ENCODE measurements at places on chromosomes 6 and 20.

DNA sequence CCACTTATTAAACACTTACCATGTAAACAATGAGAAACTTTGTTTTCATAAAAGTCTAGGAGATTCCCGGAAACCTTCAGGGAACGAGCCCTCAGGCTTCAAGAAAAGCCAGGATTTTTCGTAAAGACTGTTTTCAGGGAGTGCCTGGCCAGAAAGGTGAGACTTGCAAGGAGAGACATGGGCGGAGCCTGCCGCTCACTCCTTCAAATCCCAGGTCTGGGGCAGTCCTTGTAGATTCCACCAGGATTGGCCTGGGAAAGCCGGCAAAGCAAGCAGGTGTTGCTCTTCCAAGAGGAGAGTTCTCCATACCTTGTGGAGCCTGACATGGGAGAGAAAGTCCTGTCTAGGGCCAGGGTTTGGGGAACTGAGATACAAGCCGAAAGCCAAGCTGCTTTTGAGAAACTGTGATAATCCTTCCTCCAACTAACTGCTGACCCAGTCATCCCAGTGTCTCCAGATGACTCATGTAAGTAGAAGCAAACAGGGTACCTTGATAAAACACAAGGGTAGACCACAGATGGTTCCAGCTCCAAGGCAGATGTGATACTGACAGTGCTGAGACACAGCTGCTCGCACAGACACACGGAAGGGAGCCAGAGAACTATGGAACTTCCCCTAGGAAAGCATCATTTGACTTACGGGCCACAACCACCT lies 69.4 kb upstream of the NAA20 start:
- DNase-seq = no peak

GRCh38 chr20:39181490-39181889 lies 219.3 kb downstream of the DHX35 start:
- no peak for DNase-seq

- no peak for DNase-seq
Measured at GRCh38 chr6:113925378-113925777, 45.6 kb downstream of the HDAC2 start.

- no peak for DNase-seq
Measured at GRCh38 chr6:24775520-24776058, 852 bp downstream of the GMNN start.

DNA sequence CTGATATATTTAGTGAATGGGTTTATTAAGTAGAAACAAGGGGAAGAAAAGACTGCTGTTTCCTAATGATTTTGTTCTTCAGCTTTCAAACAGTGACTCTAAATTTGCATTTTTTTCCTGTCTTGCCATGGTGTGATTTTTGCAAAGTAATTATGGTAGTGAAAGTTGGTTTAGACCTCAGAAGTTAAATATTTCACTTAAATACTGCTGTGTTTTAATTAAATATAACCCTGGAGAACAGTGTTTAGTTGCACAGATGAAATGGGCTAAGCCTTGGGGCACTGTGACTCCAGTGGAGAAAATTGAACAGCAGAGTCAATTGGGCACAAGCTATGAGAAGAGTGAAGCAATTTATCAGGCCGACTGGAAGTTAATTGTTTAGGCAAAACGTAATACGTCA lies 111.1 kb upstream of the MCHR2 start:
- no peak for DNase-seq

- no peak for DNase-seq
Measured at GRCh38 chr6:159982731-159983506, 14.0 kb downstream of the IGF2R start.

- DNase-seq = no peak
Measured at GRCh38 chr6:30219244-30219643, 6.0 kb upstream of the TRIM26 start.

- DNase-seq = no peak
Measured at GRCh38 chr6:5598123-5598522, 336.8 kb downstream of the FARS2 start.

DNA sequence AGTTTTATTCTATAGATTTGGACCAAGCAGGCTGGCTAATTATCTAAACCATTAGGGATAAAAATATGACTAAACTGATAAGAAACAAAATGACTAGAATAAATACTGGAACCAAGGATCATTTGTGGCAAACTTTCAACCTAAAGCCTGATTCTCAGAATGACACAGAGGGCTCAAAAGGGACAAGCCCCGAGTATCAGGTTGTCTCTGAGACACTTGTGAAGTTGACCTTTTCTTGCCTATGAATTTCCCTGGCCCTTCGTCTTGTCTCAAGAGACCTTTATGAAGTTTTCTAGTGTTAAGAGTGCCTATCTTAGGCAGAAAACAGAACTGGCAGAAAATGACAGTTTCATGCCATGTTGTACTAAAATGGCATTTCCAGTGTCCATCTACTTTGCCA lies 68.3 kb downstream of the IMPG1 start:
- DNase-seq = no peak

GRCh38 chr6:36817176-36817817 lies 21.9 kb downstream of the CPNE5 start:
- no peak for DNase-seq

DNA sequence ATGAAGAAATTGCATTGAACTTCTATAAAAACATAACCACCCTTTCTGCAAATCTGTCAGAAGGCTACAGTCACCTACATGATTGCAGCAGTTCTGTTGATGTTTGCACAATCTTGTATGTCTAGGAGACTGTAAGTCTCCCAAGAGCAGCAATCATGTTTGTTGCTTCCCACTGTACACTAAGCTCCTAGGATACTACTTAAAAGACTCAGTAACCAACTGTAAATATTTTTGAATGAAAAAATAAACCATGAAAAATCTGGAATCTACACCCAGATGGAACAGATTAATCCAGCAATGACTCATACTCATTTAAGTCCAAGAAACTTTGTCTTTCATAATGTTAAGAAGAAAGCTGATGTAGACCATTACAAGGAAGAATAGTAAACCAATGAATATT lies 168.5 kb upstream of the ATXN1 start:
- DNase-seq = no peak

- no peak for DNase-seq
Measured at GRCh38 chr20:60268491-60268890, 310.3 kb downstream of the CDH26 start.

GRCh38 chr20:32737371-32738223 lies 5.7 kb downstream of the COMMD7 start:
- DNase-seq = no peak

DNA sequence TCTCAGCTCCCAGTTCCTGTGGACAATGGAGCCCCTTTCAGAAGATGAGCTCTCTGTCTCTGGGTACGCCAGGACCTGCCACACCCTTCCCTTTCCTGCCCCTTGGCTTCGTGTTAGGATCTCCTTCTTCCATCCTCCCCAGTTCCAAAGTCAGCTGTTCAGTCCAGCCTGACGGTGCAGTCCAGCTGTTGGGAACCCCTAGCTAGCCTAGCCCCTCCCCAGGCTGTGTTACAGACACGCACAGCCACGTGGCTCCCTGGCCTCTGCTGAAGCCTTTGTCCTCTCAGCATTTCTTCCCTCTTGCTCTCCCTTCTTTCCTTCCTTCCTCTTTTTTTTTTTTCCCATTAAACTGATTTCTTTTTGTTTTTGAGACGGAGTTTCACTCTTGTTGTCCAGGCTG lies 12.4 kb upstream of the TFAP2C start:
- no peak for DNase-seq

DNA sequence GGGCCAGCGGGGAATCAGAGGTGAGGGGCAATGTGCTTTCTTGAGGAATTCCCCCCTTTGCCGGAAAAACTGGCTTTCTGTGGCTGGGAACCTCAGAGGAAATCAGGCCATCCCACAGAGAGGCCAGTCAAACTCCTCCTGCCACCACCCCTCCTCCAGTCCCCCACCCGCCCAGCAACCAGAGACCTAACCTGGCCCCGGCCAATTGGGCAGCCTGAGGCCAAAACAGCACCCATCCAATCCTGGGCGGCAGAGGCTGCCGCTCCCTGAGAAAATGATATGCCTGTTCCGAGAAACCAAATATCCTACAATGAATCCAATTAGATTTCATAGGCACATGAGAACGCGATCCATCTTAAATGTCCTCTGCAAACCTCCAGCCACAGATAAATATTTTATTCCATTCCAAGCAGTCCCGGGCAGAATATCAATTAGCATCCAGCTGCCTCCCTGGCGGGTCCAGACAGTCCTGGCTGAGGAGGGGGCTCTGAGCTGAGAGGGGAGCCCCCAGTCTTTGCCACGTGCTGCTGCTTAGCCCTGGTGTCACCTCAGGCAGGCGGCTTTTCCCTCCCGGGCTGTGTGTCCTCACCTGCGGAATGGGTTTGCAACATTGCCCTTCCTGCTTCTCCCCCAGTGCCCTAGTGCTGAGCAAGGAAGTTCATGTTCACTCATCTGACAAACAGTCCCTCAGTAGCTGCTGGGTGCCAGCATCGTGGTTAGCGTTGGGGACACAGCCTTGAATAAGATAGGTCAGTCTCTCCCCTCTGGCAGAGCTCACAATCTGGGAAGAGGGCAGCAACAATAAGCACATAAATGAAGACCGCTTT lies 95.0 kb downstream of the DLGAP4 start:
- DNase-seq = no peak

DNA sequence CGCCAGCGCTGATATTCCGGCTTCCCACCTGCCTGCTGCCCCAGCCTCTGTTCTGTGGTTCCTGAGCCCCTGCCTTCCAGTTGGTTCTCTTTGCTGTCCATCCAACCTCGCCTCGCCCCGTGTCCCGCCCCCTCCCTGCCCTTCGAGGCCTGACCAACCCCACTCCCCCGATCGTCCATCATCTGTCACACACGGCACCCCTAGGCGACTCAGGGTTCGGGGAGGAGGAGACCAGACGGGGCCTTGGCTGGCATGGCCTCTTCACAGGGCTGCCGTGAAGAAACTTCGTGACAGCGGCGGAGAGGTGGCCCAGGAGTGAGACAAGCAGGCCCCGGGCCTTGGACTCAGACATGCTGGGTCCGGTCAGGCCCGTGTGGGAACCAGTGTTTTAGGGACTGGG lies 226.1 kb downstream of the QKI start:
- DNase-seq = no peak

GRCh38 chr20:50772420-50773185 lies 22.3 kb upstream of the BCAS4 start:
- DNase-seq = no peak

DNA sequence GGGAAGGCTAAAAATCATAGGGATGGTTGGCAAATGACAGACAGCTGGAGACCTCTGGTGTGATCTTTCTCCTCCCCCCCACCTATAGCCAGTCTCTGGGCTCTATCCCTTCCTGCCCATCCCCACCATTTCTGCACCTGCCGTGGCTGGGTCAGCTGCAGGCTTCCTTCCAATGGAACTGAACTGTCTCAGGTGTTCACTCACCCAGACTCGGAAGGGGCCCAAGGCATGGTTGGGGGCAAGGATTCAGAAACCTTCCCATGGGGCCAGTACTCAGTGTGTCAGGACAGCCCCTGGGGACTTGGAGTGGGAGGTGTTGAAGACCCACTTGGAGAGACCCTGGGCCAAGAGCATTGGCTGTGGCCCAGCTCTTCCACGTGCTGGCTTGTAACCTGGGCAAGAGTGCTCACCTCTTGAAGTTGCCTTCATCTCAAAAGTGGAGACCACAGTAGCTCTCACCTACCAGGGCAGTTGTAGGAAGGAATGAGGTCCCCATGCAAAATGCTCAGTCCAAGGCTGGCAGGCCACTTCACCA lies 1.7 kb upstream of the PHACTR3 start:
- DNase-seq = no peak

All from type B pancreatic cell (in vitro differentiated cells).